ENCODE measurements at places on chromosomes 2 and 18.
A peak's percentile ranks its signal among the peaks of the same experiment; 100 is the strongest.

- no peak for DNase-seq
Observed at GRCh38 chr2:190540048-190540447, 5.5 kb upstream of the NEMP2 start.

- DNase-seq, result no peak
Observed at GRCh38 chr2:66438891-66439811, 4.2 kb downstream of the MEIS1 start.

GRCh38 chr2:190352668-190353536, 9.5 kb downstream of the INPP1 start:
- no peak for DNase-seq

DNA sequence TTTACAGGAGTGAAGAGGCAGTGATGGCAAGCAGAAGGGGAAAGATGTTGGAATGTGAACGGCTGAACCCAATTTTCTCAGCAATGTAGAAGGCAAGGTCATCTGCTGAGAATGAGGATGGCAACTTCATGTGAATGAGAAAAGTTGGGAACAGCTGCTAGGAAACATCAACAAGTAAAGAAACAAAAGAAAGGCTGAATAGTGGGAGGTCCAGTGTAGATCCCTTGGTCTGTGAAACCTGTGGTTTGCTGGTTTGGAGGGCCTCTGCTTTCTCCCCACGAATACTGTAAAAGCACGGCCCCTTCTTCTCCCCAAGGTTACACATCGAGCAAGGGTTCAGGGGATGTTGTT, 27.4 kb downstream of the MARCHF4 start:
- no peak for DNase-seq

DNA sequence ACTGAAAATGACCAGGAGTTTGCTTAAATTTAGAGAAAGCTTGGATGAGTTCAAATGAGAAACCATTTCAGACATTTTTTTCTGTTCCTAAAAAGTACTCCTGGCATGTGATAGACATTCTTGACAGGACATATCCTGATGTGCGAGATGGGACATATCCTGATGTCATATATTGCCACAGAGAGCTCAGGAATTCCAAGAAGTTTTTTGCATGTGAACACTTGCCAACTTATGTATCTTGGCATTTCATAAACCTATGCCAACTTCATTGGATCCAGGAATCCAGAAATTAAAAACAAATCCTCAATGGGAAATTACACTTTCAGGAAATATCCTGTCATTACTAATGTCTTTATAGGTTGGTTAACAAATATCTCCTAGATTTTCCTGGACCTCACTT, 2.9 kb upstream of the SERPINB3 start:
- no peak for DNase-seq

DNA sequence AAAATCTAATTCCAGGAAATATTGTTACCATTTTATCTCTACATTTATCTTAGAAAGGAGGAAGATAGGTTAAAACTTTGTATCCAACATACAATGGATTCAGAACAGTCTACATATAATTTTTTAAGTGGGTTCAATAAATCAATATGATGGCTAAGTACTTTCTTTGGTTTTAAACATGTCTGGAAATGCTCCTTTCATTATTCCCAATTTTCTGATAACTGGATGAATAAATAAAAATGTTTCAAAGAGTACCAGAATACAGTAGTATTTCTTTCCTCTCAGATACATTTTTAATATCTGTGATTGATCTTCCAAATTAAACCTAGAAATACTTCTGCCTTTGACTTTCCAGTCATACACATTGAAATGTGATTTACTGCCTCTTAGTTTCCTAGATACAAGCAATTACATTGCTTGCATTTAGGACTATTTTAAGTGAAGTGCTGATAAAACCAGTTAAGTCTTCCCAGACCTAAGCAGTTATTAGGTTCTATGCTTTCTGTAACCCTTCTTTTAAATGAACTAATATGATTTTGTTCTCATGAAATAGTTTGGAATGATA, 283.5 kb downstream of the CCDC178 start:
- DNase-seq, result no peak

DNA sequence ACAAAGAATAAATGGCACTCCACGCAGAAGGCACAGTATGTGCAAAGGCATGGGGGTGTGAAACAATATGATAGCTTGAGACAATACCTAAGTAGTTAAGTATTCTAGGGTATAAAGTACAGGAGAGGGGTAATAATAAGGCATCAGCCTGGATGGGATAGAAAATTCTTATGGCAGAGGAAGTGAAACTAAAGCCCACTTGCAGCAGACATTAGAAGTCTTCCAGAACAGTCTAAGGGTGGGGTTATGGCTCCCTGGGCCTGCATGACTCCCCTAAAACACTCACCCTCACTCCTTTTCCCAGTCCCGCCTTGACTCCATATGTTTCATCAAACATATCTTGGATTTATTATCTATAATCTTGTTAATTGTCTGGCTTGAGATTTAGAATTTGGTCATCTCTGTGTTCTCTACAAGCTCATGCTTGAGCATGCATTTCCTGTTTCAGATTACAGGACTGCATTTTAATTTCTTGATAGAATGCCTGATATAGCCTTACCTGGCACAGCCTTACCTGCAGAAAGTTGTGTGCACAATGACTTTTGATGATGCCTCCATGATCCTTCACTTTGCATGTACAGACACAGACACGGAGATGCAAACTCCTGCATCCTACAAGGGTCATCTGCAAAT, 28.5 kb upstream of the TMBIM1 start:
- DNase-seq, result no peak

GRCh38 chr2:7899241-7899640, 782.6 kb upstream of the ID2 start:
- no peak for DNase-seq

- no peak for DNase-seq
Observed at GRCh38 chr2:216391401-216391800, 19.1 kb upstream of the MARCHF4 start.

- DNase-seq, result no peak
Observed at GRCh38 chr2:178844269-178844668, 37.0 kb upstream of the TTN start.

DNA sequence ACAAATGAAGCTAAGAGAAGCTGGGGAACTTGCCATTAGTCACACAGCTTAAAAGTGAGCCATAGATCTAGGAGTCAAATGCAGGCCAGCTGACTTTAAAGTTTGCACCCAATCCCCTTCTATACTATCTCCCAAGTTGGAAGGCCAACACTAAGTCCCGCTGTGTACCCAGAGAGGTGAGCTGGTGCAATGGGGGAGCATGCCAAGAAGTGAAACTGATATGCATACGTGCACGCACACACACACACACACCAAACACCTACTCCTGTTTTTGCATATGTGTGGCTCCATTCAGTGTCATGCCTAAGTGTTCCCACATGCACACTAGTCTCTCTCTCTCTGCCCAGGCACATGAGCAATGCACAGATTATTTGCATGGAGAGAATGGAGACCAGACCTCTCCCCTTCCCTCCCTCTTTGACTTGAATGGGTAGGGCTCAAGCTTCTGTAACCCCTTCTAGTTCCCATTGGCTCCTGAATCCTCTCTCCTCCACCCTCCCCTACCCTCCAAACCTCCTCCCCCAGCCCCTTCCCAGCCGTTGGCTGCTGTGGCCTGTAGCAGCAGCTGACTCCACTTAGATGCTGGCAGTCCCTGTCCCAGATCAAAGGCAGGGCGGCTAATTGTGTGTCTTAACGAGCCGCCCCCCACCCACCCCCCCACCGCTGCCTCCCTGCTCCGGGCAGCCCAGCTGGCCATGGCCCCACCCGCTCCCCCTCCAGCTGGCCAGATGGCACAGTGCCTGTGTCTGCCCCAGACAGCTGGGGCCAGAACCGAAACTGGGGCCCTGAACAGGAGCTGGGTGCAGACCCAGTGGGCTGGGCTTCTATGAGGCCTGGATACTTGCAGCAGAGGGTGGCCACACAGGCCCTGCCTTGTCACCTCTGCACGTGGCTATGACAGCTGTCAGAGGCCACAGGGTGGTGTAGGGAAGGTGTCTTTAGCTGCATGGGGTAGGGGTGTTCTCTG, 5.6 kb downstream of the WNT10A start:
- DNase-seq, result no peak

GRCh38 chr2:164065038-164065437, 329.2 kb upstream of the FIGN start:
- no peak for DNase-seq

- no peak for DNase-seq
Observed at GRCh38 chr18:62897153-62897552, 181.8 kb downstream of the PHLPP1 start.

GRCh38 chr2:144325086-144325485, 194.8 kb downstream of the ZEB2 start:
- no peak for DNase-seq

GRCh38 chr2:224910574-224910925, 131.7 kb downstream of the DOCK10 start:
- DNase-seq, result no peak

GRCh38 chr2:71045865-71046548, 22.4 kb upstream of the NAGK start:
- no peak for DNase-seq

- no peak for DNase-seq
Observed at GRCh38 chr2:62313449-62314227, 117.7 kb downstream of the B3GNT2 start.

DNA sequence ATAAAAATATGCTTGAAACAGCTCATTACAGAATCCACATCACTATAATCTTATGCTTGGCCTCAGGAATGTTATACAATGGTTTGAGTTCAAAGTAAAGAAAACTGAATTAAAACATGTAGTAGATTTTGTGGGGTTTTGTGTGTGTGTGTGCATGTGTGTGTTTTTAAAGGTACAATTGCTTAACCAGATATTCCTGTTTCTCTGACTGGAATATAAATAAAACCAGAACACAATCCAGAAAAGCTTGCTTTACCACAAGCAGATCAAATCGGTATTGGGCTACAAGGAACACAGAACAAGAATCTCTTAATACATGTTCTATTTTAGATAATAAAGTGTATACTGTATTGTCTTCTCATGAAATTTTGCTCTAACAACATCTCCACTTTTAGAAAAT, 110.0 kb downstream of the TMEM247 start:
- no peak for DNase-seq

- DNase-seq, result peak; percentile 8
Observed at GRCh38 chr2:59888015-59888414, 665.4 kb downstream of the BCL11A start.

GRCh38 chr2:236073867-236074655, 94.1 kb downstream of the GBX2 start:
- no peak for DNase-seq

DNA sequence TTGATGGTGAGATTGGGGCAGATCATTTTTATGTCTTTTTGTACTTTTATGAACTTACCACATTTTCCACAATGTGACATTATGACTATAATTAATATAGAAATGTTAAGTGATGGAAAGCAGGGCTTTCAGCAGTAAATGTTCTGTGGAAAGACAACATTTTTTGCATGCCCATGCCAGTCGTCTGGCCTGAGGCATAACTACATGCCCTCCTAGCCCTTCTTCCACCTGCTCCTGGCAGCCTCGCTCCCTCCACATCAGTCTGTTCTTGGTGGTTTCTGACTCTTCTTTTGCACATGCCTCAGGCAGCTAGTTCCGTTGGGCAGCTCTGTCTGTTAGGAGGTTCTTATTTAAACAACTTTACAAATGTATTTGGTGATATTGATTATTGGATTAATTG, 182.0 kb upstream of the TWIST2 start:
- DNase-seq, result no peak

GRCh38 chr2:16617282-16618266, 48.1 kb downstream of the CYRIA start:
- DNase-seq, result no peak

GRCh38 chr2:16293398-16293797, 353.0 kb downstream of the MYCN start:
- DNase-seq, result no peak

DNA sequence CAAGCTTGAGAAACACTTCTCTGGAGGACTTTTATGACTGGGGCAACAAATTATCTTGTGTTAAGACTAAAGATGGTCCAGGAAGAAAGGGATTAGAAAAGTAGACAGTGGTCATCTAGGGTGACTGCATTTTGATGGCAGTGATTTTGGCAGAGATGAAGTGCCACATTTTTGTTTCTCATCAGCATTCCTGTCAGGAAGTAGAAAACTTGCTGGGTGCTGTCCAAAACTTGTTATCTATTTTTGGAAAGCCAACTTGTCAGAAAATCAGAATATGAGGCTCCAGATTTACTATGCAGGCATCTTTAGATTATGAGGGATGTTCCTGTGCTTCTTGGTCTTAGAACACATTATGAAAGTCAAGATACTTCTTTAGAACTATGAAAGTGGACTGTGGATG, 29.0 kb upstream of the CALCRL start:
- DNase-seq, result no peak

DNA sequence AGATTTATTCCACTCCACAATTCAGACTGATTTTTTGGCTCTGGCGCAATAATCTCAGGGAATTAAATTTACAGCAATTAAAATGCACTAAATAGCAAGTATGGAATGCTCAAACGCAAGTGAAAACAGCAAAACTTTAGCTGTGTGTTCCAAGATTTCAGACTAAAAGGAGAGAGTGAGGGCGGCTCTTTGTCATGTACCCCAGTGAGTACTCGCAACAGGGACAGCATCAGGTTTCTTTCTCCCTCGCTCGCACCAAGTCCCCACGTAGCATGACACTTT, 1.1 kb downstream of the ROCK2 start:
- no peak for DNase-seq

DNA sequence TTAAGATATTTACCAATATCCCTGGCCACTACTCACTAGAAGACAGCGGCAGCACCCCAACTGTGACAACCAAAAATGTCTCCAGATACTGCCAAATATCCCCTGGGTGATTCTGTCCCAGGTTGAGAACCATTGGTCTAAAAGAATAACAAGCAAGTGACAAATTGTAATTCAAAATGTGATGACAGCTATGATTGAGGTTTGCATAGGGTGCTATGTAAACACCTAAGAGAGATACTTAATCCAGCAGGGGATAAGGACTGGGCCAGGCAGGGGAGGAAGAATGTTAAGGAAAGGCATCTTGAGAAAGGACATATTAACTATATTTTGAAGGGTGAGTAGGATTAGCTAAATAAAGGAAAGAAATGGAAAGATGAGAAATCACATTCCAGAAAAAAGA, 38.0 kb upstream of the ENOSF1 start:
- DNase-seq, result no peak

DNA sequence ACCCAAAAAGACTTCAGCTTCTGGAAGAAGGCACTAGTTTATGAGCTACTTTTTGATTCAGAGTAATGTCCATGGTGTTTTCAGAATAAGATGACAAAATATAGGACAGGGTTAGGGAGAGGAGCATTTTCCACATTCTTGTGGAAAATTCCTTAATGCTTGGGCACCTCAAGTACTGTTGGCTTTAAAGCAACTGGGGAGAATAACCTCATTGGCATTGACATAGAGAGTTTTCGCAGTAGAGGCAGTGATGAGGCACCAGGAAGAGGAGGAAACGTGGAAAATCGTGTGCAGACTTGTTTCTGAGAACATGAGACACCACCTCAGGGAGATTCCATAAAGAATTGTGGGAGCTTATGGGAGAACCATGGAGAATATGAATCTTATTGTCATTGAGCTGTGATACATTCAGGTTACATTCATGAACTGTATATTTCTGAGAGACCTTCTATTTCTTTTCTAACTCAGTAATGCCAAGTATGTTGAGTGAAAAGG, 929.0 kb upstream of the NRXN1 start:
- DNase-seq, result no peak
